ENCODE measurements at places on chromosomes 4 and X.

GRCh38 chrX:26574234-26574633, 358.3 kb downstream of the MAGEB5 start:
- DNase-seq, result no peak

- DNase-seq, result peak; percentile 5
These were observed 127.2 kb downstream of the NR3C2 start for GRCh38 chr4:148315049-148315448.

DNA sequence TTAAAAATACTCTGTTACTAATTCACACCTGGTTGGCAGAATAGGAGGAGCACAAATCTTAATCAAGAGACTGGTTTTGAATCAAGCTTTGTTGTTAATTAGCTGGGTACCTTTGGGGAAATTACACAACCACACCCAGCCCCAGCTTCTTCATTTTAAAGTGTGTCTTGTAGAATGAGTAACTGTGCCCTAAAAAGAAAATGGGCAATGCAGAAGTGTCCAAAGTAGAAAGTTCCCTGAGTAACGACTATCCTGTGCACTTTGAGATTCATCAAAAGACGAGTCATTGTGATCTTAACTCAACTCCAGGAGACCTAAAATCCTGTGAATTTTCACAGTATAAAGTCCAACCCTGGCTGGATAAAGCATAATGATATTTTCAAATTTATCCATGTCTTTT, 792.3 kb upstream of the HS3ST1 start:
- DNase-seq, result no peak

- no peak for DNase-seq
These were observed 220.2 kb downstream of the SOWAHB start for GRCh38 chr4:76677571-76678326.

- DNase-seq, result no peak
These were observed 839.1 kb downstream of the GLUD2 start for GRCh38 chrX:121886557-121886956.

DNA sequence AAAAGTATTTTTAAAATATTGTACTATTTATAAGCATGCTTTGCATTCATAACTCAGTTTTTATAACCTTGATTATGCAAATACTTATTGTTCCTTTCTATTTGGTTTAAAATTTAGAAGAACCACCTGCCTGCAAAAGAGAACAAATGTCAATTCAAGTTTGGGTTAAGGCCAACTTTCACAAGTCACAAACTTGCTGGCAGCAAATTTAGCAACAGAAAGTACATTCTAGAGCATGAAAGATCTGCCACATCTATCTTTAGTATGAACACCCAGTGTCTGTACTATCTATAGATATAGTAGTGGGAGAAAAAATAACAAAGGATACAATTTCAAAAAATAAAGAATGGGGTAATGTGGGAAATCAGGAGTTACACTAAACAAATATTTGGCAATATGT, 1014.2 kb downstream of the C4orf33 start:
- no peak for DNase-seq

DNA sequence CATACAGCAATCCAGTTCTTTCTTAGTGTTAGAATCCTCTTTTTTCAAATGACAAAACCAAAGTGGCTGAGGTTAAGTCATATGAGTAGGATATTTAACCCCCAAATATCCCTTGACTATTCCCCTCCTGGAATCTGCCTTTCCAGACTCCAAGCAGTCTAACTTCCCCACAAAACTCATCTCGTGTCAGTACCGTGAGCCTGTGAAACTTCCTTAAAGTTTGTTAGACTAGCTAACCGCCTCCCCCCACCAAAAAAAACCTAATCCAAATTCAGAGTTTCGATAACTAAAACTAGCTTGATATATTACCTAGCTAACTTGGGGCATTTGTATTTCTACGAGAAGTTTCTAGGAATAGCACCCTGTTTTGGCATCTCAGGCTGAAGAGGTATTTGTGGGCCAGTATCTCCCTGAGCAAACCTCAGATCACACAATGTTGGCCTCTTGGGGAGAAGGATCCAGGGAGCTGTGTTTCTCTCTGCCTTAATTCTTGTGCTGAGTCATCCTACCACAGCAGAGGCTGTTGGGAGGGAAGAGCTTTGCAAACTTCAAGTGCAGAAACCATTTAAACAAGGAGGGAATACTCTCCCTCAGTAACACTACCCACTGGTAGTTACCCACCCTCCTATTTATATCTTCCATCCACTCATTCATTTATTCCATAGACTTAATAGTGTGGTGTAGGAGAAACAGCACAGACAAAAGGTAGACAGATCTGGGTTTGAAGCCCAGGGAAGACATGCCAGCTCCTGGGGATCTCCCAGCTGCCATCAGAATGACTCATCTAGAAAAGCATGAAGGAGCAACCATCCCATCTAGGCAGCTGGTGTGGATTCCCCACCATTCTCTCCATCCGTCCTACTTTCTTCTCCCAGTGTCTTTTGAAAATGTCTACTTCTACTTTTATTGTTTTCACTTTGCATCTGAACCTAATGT, 39.3 kb upstream of the TXK start:
- peak; percentile 31 for DNase-seq

DNA sequence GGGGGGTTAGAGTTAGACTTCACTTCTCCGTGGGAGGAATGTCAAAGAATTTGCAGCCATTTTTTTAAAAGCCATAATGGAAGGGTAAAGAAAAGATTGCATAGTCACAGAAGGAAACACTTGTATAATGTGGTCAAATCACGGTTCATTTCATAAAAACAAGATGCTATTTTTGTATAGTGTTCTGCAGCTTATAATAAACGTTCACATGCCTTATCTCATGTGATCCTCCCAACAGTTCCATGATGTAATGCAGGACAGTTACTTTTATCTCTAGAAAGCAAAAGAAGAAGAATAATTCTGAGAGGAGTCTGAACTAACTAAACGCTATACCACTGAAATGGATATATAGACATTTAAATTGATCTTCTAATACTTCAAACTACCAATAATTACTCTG, 71.3 kb upstream of the CAMK2D start:
- DNase-seq, result no peak

DNA sequence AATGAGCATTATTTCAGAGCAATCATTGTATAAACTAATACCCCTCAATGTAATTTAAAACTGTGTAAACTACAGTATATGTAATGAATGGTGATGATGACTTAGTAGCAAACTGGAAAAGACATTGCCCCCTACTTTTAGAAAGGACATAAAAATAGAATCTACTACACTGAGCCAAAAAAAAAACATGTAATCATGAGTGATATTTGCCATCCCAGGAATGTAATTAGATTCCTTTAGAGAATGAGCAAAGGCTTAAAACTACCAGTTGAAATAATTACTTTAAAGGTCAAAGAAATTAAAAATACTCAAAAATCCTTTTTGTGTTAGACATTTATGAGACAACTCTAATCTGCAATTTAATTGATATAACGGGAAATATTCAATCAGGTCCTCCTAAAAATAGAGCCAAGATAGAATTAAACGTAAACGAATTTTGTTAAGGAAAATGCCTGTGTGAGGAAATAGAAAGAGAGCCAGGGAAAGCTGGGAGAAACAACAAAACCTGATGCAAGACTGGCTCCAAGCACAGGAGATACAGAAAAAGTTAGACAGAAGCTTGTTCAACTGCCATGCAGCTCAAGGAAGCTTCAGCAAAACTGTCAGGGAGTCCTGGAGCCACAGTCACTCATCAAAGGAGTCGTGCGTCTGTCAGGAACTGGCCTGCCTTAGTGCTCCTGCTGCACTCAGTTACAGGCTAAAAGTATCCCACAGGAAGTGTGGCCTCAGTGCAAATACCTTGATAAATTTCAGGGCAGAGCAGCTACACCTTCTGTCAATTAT, 655.7 kb upstream of the INTU start:
- DNase-seq, result no peak

DNA sequence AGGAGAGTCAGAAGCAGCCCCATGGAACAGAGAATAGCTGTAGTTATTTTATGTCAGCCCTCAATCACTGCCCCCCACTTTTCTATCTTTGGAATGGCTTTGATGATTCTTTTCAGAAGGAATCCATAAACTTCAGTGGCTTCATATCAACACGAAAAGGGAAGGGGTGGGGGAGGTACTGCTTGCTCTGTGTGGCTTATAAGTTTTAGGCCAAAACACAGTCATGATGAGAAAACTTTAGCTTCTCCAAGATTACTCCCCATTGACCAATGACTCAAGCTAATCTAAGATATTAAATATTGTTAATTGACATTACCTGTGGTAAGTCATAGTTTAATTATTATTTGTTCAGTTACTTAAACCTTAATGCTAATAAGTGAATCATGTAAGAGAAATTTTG, 669.6 kb upstream of the FAM241A start:
- no peak for DNase-seq

GRCh38 chrX:53422861-53423306, at the start of gene RIBC1:
TSS of gene RIBC1 (plus strand) at chrX:53422873. CDS start at chrX:53426277, 3,404 bp downstream.
- no peak for DNase-seq

DNA sequence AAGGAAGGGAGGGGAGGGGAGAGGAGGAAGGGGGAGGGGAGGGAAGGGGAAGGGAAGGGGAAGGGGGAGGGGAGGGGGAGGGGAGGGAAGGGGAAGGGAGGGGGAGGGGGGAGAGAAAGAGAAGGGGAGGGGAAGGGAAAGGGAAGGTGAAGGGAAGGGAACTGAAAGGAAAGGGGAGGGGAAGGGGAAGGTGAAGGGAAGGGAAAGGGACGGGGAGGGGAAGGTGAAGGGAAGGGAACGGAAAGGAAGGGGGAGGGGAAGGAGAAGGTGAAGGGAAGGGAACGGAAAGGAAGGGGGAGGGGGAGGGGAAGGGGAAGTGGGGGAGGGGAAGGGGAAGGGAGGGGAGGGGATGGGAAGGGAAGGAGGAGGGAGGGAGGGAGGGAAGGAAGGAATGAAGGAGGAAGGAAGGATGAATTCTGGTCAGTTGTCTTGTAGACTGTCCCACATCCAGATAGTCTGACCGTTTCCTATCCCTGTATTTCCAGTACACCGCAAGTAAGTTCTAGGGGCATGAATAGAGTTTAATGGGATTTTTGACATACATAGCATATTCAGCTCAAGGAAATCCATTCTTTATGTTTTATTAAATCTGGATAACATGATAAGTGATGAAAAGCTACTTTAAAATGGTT, 20.4 kb downstream of the HERC5 start:
- DNase-seq, result no peak

GRCh38 chrX:72095370-72095769, 36.3 kb downstream of the RTL5 start:
- DNase-seq, result no peak

DNA sequence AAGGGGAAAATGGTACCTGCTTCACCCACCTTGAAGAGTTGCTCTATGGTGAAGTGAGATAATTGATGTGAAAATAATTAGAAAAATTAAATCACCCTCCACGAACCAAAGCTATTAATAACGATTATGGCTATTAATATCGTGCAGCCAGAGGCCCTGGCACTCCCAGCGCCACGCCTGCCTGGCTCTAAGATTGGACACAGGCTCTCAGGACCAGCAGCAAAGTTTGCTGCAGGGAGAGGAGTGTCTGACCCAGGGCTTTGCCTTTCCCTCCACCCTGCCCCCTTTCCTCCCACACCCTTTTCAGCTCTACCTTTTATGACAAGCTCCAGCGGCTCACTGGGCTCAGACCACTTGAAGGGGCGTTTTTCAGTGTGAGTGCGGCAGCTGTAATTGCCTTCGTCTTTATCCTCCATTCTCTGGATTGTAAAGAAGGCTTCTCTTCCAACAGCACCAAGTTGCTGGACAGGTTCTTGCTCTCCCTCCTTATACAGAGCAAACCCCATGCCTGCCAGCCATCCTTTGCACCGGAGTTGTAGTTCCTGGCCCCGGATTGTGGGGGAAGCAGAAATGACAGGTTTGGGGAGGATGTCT, 11.5 kb downstream of the IGSF1 start:
- DNase-seq, result no peak

DNA sequence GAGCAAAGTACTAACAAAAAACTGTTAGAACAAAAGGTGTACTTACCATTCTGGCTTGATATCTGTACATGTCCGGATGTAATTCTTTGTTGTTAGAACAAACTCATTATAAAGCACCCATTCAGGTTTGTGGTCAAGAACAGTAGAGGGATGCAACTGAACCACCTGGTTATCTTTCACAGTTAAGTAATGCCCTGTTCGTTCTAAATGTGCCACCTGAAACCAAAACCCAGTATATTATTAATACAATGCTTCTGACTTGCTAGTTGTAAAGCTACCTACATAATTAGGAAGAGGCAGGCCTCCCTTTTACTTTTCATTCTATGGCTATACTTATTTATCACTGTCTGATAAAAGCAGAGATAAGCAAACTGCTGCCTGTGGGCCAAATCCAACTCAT, 54.8 kb downstream of the DHX15 start:
- DNase-seq, result no peak

Measured in brain microvascular endothelial cell (primary cell).